Stimulated activated CD4-positive, alpha-beta T cell treated with anti-CD3 and anti-CD28 coated beads, TNF-alpha, amount 100 ng/mL, for 24 hours (primary cell): ENCODE measurements at places on chromosomes 5 and 9.

DNA sequence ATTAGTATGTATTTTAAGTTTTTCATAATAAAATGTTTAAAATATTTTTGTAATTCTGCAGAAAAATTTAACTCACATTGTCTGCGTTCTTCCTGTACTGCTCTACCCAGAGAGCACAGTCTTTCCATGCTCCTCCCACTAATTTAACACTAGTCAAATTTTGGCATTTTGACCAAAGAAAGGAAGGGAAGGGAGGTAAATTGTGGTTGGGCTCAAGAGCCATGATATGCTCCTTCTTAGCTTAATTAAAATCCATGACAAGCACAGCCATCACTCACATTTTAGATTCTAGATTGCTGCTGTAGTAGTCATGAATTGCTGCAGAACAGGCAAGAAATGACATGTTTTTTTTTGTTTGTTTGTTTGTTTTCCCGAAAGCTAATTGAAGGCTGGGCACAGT lies 98.4 kb downstream of the NLN start:
- no peak for DNase-seq

DNA sequence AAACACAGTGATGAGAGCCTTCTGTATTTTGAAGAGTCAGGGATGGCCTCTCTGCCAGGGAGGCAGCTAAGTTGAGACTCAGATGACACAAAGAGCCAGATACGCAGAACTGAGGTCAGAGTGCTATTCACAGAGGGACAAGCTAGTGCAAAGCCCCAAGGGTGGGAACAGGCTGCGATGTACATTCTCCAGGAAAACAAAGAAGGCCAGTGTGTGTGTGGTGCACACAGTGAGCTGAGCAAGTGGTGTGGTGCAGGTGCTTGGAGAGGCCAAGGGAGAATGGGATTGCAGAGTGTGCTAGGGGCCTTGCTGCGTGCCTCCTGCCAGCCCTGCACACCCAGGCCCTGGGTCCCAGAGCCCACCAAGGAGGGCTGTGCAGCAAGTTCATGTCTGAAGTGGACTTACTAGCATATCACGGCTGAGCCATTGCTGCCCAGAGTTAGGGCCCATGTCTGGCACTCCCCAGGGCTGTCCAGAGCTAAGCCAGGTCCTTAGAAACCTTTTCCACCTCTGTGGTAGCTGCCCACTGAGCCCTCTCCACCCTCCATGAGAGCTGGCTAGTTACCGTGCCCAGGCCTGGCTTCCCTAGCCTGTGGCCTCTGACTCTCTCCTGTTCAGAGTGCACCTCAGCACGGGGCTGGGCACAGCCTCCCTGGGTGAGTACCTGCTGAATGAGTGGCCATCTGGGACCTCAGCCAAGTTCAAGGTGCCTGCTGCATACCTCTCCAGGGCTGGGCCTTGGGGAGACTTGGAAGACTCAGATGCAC lies 9.3 kb downstream of the SLC25A48 start:
- no peak for DNase-seq

DNA sequence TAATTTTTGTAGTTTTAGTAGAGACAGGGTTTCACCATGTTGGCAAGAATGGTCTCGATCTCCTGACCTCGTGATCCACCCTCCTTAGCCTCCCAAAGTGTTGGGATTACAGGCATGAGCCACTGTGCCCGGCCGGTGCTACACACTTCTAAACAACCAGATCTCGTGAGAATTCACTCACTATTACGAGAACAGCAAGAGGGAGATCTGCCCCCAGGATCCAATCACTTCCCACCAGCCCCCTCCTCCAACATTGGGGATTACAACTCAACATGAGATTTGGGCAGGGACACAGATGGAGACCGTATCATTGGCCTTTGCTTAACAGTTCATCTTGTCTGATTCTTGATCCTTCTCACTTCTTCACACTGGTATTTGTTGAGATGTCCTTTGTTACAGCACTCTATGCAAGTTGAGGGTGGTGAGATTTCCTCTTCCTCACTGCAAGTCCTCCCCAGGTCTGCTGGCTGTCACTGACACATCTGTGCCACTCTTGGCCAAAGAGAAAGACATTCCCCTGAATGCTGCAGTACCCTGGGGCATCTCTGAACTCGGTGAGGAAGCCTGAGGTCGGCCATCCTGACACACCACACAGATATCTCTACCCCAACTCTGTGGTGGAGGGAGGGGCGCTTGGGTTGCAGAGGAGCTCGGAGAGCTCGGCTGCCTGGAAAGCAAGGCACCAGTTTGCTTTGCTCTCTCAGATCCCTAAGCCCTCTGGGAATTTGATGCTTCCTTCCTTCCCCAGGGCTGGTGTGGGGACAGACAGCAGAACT lies 4.2 kb upstream of the SUB1 start:
- DNase-seq, result no peak

GRCh38 chr5:149210968-149211490 lies 60.6 kb upstream of the AFAP1L1 start:
- no peak for DNase-seq

DNA sequence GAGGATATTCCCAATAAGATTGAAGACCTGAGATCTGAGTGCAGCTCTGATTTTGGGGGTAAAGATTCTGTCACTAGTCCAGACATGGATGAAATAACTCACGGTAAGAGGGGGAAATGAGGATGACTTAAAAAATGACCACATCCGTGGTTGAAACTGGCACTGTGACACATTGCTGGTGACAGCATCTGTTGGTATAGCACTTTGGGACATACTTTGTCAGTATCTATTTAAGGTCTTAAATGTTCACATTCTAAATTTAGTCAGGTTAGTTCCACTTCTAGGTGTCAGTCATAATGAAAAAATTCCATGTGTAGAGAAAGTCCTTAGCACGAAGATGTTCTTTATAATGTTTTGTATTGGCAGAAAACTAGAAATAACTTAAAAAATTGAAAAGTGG lies 70.9 kb downstream of the GAPVD1 start:
- DNase-seq, result no peak

GRCh38 chr5:133796186-133796585 lies 172.2 kb downstream of the C5orf15 start:
- DNase-seq, result no peak

DNA sequence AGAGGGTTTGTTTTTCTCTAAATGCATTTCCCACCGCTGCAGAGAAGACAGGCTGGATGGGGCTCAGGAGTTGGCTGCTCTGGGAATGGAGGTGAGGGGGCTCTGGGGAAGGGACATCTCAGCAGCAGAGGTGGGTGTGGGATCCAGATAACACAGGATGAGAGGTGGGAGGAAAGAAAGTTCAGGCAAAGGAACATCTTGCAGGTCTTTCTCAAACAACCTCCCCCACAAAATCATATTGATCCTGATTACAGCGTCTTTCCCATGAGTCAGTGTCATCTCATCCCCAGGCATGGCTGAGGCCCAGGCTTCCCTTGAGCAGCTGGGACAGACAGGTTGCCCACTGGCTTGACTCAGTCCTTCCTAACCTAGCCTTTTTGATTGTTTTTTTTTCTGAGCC lies 11.3 kb upstream of the ACSL6 start:
- DNase-seq, result peak; percentile 36

- DNase-seq, result no peak
These were observed 338.8 kb downstream of the ARL15 start for GRCh38 chr5:53971551-53971950.

DNA sequence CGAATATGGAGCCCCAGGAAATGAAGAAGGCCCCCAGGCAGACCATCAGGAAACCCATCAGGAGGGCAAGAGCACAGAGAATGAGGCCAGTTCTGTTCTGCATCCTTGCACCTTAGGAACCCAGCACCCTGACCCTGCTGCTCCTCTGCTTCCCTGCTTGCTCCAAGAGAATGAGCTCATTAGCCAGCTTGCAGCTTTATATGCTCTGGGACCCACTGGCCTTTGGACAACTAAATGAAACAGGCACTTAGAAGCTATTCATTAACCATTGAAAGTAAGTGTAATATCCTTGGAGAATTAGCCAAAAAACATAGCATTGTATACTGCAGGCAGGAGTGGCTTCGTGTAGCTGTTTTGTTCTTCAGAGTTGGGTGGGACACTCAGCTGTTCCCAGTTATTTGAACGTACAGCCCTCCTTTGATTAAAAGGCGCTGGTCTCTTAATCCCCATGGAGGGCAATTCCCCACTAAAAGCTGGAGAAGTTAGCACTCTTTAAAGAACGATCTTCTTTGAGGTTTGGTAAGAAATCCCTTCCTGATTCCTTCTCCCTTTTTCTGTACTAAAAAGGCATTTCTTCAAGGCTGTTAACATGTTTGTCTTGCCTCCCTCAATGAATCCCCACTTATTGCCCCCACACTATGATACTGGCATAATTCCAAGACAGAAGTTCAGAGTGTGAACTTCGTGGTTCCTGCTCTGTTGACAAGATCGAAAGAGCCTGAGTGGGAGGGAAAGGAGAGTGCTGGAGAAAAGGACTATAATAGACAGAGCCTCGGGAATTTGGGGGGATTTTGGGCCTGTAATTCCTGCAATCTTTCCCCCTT lies at the start of gene TMEM252:
TSS of gene TMEM252 (minus strand) at position 172 of the 824 bp plus-strand sequence. CDS start at position 103, 69 bp downstream.
- no peak for DNase-seq

- no peak for DNase-seq
These were observed 56.4 kb downstream of the KIF4B start for GRCh38 chr5:155069961-155070360.

GRCh38 chr5:144971108-144971850 lies 800.6 kb downstream of the KCTD16 start:
- DNase-seq, result no peak

GRCh38 chr5:53211799-53212198 lies 102.2 kb upstream of the MOCS2 start:
- no peak for DNase-seq

- no peak for DNase-seq
These were observed 2.4 kb upstream of the PDLIM7 start for GRCh38 chr5:177499842-177500241.

DNA sequence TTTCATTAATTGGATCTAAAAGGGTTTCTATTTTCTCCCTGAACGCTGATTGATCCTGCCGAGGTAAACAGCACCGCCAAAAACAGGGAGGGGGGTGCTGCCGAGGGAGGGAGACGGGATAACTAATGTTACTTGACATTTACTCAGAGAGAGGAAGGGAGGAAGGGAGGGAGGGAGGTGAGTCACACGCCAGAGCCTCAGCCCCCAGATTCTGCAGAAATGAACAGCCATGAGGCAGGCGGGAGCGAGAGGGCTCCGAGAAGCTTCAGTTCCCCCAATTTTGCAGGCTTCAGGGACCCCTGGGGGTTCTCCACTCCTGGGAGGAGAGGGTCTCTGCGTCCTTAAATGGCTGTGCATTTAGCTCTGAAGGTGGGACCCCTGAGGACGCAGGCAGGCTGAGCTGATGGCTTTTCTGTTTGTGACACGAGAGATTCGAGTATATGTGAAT lies 59.1 kb upstream of the IER5L start:
- peak; percentile 57 for DNase-seq

DNA sequence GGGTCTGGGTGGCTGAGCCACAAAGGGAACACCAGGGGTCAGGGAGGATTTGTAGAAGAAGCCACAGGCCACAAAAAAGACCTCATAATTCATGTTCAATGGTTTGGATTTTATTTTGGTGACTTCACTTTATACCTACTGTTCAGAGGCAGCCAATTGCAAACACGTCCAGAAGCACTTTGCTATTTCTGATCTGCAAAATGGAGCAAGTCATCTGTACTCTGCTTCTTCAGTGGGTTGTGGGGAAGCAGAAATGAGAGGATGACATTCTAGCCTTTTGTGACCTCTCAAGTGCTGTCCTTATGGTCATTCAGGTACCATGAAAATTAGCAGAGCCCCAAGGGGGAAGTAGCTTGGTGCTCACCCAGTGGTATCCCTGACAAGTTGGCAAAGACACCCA lies 2.5 kb upstream of the KCNIP1 start:
- DNase-seq, result no peak

- DNase-seq, result no peak
These were observed 137.1 kb upstream of the IRX2 start for GRCh38 chr5:2888520-2889060.

DNA sequence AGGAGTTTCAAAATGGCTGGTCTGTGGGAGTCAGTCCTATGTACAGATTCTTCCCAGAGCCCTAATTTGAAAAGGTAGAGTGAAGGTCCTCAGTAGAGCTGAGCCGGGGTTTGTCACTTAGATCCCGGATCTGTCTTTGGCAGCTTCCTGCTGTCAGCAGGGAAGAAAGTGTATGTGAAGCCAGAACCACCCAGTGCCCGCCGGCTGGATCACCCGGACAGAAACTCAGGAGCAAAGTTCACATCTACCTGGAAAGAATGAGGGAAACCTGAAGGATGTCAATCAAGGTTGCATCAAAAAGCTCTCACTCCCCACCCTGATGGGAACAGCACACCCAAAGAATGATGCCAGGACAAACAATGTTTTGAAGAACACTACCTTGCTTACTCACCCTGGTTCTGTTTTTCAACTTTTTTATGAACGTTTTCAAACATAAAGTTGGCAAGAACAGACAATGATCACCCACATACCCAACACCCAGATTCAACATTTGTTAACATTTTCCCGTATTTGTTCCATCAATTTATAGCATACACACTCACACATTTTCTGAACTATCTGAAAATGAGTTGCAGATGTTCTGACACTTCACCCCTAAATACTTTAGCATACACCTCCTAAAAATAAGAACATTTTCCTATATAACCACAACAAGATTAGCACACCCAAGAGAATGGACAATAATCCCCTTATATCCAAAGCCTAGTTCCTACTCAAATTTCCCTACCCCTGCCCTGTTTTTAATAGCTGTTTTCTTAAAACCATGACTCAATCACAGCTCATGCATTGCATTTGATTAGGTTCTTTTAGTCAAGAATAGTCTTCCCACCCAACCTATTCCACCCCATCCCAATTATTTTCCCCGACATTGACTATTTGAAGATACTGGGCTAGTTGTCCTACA lies 133.9 kb downstream of the LHFPL2 start:
- DNase-seq, result no peak

GRCh38 chr5:54837093-54837492 lies 148.3 kb downstream of the ESM1 start:
- no peak for DNase-seq

DNA sequence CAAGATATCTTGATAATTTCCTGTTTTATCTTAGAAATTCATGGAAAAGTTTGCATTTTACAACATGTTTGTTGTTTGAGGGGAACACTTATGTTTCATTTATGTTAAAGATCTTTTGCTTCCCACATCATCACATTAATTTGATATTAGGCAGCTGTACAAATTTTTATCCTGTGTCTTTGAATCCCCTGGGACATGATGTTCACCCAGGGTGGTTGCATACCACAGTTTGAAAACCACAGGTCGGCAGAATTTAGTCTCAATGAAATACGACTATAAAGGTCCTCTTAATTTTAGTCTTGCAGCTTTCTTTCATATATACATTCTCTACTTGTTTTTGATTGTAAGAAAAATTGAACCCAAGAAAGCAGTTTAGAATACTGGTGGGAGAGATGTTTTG lies 3.7 kb downstream of the NAA35 start:
- no peak for DNase-seq

- no peak for DNase-seq
These were observed 72.5 kb downstream of the AP3B1 start for GRCh38 chr5:78221964-78222451.

DNA sequence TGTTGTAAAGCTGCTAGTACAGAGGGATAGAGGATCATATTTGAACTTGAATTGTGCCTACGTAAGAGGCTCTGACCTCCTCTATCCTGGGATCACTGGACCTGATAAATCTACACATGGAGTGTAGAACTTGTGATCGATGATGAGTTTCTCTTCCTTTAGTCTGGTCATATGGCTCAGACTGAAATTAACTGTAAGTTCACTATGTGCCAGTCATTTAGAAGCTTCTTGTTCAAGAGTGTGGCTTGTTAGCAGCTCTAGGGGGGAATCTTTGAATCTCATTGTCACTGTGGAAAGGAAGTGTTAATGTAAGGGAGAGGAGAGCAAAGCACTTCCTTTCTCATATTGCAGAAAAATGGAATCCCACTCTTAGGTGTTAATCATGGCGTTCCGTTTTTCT lies 12.1 kb downstream of the ZBTB34 start:
- no peak for DNase-seq

- no peak for DNase-seq
These were observed 145.6 kb downstream of the CNTLN start for GRCh38 chr9:17280350-17281012.
